T-cell (primary cell): ENCODE measurements at places on chromosomes 1 and 21. TPM values are rescaled to one million over a fixed set of nuclear protein-coding genes. Genes with fewer than 3 reads are reported as not detected.

DNA sequence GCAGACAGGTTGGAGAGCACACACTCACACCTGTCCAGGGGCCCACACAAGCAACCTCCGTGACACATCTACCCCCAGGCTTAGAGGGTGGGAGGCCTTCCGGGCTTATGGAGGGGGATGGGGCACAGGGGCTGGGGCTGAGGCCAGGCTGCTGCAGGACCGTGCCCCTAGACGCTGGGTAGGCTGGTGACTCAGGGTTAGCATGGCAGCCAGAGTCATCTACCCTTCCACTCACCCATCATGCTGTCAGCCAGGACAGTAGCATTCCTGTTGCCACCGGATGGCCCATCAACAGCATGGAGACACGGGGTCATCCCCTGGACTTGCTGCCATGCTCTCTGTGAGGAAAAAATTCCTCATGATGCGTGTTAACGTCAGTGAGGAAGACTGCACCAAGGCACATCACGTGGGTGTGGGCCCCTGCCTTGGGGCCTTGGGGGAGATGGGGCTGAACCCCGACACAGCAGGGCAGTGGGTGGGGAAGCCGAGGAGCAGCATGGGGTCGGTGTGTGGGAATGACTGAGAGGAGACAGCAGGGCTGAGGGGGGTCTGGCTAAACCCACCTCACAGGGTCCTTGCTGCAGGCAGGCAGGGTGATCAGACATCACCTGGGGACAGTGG lies 52.8 kb downstream of the WNT9A start:
- peak; percentile 17 for DNase-seq

- no peak for DNase-seq
These were observed 115.9 kb downstream of the FGGY start for GRCh38 chr1:59412718-59413326.

DNA sequence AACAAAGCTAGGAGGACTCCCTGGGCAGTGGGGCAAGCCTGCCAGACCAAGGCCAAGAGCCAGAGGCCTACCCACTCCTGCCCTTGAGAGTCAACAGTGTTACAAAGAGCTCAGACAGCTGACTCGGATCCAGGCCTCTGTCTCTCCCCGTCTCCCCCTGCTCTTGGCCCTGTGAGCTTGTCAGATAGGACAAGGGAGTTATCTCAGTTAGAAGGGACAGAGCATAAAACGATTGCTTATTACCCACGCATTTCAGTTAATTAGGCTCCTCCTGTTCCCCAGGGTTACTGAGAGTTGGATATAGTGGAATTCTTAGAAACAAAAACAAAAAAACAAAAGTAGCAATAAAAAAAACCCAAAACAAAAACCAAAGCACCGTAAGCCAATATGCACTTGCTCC lies 1.3 kb downstream of the SLC41A1 start:
- no peak for DNase-seq

DNA sequence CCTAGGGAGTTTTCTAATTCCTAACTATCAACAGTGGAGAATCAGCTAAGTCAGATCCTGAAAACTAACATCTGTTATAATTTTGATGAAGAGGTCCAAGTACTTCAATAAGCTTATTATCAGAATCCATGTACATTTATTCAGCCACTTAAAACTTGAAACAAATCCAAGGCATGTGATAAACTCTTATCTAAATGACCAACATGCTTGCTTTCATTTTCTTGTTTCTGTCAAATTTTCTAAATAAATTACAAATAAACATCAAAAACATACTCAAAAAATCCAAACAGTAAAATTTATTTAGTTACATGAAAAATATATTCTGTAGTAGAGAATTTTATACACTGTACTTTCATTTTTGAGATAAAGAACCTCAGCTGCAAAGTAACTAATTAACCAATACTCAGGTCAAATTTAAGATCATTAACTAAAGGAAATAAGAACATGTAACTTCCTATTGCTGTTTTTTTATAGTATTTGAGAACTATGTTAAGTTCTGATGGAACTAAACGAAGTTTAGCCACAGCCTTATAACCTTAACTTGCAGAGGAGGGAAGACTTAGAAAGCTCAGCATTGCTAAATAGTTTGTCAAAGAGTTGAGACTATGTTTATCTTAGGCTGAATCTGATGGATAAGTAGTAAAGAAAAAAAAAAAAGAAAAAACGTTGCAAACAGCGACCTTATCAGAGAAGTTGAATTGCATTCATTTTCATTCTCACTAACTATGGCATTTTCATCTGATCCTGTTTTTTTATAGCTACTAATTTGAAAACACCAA lies 44.9 kb downstream of the SYNJ1 start:
- DNase-seq = no peak

- no peak for DNase-seq
These were observed 70.0 kb upstream of the TMEM51 start for GRCh38 chr1:15083578-15083977.

GRCh38 chr1:1136547-1137230 lies 20.8 kb upstream of the C1orf159 start:
- no peak for DNase-seq

DNA sequence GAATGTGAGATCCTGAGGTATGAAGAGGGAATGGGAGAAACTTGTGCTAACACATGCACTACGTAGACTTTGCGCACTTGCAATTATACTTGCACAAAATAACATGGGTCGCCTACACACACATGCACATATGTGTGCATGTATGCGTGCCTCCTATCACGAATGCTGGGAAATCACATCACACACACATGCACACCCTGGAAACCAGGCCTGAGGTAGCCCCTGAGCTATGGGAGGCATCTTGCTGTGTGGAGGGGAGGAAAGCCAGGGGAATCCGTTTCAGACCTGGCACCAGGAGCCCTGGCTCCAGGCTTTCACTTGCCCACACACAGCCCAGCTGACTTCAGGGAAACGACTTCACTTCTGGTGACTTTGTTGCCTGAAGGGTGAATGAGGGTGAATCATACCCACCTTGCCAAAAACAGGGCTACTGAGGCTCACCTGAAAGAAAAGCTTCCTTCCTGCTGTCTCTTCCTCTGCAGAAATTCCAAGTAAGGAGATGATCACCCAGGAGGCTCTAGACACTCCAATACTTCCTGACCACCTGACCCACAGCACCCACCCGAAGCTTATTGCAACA lies 136.0 kb upstream of the NGF start:
- no peak for DNase-seq

GRCh38 chr1:52633291-52633754 lies 355 bp downstream of the SHISAL2A start:
- DNase-seq = peak; percentile 44

DNA sequence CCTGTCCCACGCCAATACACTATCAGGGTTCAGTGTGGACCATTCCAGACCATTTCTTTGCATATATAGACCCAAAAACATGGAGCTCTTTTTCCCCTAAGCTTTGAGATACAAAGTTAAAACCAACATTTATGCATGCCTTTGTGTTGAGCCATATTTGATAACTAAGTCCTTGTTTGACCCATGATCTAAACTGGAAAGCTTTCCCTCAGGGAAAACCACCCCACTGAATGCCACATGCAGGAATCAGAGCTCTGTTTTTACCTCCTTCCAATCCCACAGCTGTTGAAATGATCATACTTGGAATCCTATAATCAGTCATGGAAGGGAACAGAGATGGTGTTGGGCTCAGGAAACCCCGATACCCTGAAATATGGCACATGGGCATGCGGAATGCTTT lies 14.8 kb upstream of the SLC45A1 start:
- DNase-seq = no peak

- DNase-seq = no peak
These were observed 5.7 kb upstream of the TTLL10 start for GRCh38 chr1:1167841-1168450.

DNA sequence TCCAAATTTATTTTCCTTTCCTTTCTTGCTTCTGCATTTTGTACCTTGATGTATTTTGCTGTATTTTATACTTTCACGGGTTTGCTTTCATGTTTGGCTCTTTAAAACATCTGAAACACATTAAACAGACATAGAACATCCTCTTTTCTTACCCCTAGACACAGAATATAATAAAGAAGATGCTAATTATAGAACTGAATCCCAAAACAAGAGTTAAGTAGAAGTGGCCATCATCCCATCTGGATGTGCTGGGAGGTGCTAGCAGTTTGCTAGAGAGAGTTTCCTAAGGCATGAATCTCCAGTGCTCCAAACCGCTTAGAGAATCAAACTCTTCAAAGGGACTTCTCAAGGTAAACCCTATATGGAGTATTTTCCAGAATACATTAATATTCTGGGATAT lies 53.9 kb upstream of the GNG12 start:
- no peak for DNase-seq

DNA sequence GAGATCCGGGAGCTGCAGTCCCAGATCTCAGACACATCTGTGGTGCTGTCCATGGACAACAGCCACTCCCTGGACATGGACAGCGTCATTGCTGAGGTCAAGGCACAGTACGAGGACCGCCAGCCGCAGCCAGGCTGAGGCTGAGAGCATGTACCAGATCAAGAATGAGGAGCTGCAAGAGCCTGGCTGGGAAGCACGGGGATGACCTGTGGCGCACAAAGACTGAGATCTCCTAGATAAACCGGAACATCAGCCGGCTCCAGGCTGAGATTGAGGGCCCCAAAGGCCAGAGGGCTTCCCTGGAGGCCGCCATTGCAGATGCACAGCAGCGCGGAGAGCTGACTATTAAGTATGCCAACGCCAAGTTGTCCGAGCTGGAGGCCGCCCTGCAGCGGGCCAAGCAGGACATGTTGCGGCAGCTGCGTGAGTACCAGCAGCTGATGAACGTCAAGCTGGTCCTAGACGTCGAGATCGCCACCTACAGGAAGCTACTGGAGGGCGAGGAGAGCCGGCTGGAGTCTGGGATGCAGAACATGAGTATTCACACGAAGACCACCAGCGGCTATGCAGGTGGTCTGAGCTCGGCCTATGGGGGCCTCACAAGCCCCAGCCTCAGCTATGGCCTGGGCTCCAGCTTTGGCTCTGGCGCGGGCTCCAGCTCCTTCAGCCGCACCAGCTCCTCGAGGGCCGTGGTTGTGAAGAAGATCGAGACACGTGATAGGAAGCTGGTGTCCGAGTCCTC lies 25.5 kb downstream of the ETV3L start:
- DNase-seq = peak; percentile 13

DNA sequence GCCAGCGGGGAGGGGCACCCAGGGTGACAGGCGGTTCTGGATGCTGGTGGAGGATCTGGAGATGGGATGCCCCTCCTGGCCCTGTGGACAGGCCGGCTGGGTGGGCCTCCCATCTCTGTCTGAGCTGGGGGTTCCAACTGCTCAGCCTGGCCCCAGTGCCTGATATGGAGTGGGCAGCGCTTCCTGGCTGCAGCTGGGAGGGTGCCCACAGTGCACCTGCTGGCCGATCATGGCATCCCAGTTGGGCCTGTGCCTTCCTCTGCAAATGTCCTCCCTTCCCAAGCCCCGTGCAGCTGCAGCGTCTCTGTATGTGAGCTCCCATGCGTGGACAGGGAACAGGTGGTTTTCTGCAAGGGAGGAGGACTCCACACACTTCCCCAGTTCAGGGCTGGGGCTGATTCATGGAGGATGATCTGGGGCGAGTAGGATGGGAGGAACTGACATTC lies 2.1 kb downstream of the PFKL start:
- no peak for DNase-seq

- no peak for DNase-seq
These were observed 61.3 kb downstream of the GLUL start for GRCh38 chr1:182330303-182330702.

DNA sequence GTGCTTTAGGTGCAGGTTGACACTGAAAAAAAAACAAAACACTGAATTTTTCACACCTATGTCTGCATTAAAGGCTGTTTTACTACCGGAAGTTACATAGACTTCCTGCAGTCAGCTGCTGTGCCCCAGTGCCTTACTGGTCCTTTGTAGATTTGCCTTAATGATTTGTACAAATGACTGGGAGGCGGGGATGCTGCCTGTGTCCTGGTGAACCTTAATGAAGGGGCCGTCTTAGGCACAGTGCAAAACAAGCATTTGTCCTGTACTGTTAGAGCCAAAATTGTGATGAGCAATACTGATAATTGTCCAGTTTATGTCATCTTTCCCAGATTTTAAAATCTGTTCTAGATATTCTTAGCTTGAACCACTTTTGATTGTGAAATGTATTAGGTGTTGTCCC lies 90.9 kb upstream of the PGD start:
- DNase-seq = peak; percentile 31

DNA sequence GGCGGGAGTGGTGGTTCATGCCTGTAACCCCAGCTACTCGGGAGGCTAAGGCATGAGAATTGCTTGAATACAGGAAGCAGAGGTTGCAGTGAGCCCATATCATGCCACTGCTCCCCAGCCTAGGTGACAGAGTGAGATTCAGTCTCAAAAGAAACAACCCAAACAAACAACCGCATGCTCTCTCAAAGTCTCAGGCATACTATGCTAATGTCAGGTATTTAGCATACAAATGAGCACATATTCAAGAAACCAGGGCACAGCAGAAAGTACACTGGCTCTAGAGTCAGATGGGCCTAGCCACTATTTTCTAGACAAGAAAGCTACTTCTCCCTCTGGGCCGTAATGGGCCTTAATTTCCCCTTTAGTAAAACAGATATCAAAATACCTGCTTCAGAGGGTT lies 55.0 kb downstream of the ELAVL4 start:
- DNase-seq = no peak

DNA sequence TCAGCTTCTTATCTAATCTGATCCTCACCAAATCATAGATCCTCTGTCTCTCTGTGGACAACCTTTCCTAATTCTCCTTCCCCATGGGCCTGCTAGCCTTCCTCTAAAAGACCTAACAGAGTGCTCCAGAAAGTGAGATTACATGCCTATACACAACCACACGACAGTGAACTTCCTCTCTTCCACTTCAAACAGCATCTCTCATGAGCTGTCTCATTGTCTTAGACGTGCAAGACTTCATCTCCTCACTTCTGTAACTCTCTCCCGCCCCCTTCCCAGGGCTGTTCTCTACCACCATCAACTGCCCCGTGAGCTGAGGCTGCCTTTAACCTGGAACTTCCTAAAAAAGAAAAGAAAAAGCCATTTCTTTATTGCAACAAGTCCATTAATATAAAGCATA lies 14.1 kb upstream of the A3GALT2 start:
- DNase-seq = no peak

- DNase-seq = no peak
These were observed 27.5 kb downstream of the ATP1B1 start for GRCh38 chr1:169133801-169134502.

DNA sequence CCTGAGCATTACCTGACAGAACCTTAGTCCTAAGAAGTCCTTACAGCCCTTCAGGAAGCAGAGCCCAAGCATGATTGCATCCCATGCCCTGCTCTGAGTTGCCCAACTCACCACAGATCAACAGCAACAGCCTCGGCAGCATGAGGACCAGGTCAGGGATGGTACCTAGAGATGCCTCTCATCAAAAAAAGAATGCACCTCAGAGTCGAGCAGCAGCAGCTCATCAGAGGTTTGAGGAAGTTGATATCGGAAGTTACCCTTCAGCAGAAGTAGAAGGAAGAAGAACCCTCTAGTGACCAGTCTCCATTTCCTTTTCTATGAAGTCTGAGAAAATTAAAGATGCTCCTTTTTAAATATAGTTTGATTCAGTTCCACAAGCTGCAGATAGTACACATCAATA lies at the start of gene FCRL1:
FCRL1 (minus strand) TSS at position 225 of the 400 bp plus-strand sequence; CDS start at position 142, 83 bp downstream.
- DNase-seq = no peak

GRCh38 chr1:245869847-245870246 lies 637.2 kb downstream of the SMYD3 start:
- DNase-seq = no peak

CYP4X1 gene
- not detected for total RNA-seq

PTGFR gene
- total RNA-seq = not detected

LRRC53 gene
- total RNA-seq = not detected

PCP4L1 gene
- total RNA-seq = not detected

IGSF9 gene
- total RNA-seq = not detected

PAFAH2 gene
- total RNA-seq = 20.8 TPM

HTR1D gene
- total RNA-seq = not detected

TTLL10 gene
- 0.53 TPM for total RNA-seq

RNASEL gene
- 18.7 TPM for total RNA-seq

ANGPTL1 gene
- not detected for total RNA-seq

TMPRSS2 gene
- 0.53 TPM for total RNA-seq
